ENCODE measurements at places on chromosomes 1 and 21.

DNA sequence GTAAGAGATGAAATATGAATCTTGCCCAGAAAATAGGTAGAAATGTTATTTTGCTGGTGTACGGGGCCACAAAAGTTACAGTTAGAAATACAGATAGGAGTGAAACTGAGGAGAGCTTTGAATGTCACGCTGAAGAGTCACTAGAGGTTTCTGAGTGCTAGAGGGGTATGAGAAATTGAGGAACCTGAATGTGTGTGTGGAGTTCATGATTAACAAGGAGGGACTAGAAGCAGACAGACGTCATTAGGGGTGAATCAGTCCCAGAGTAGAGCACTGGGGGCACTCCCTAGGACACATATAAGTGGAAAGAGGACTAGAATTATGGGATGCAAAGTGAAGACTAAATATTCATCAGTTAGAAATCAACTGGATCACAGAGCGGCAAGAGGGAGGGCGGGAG is 188.9 kb upstream of the MAP1LC3C start:
- no peak for DNase-seq

DNA sequence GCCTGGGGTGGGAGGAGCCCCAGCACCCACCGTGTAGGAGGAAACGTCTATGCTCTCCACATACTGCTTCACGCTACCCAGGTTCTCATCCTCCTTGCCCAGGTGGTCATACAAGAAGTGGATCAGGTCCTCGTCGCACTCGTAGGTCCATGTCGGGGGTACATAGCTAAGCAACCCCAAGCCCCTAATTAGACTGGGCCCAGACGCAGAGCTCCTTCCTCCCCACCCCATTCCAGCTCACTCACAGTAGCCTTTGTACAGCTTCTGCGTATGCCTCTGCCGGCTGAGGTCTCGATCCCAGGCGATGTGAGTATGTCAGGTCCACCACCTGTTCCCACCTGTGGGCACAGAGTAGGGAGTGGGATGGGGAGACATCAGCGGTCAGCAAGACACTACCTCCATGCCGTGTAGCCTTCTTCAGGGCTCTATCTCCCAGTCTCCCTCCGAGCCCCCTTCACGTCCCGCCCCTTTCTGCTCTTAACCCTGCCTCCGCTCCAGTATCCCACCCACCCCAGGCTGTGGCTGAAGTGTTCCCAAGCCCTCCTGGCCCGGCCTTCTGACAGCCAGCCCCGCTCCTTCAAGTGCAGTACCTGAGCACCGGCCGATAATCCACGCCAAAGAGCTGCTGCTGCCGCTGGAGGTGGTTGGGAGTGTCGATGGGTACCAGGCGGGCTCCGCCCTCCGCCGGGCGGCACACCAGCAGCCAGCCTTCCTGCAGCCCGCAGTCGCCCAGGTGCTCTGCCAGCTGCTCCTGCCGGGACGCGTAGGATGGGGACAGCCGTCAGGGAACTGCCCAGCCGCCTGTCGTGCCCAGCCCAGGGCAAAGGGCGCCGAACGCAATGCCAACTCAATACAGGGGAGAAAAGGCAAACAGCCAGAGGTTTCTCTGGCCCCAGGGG is 919 bp downstream of the HECTD3 start:
- no peak for DNase-seq

DNA sequence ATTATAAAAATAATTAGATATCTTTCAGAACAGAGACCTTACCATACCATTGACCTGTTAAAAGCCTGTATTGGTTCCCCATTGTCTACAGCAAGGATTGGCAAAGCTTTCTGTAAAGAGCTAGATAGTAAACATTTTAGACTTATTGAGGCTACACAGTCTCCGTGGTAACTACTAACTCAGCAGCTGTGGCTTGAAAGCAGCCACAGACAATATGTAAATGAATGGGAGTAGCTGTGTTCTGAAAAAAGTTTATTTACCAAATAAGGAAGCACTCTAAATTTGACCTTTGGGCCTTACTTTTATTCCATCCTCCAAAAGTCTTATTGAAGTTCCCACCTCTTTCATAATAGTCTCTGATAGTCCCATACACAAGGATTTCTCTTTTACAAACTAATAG is 39.7 kb downstream of the NUP210L start:
- no peak for DNase-seq

GRCh38 chr1:117372863-117373412 is 5.7 kb downstream of the MAN1A2 start:
- DNase-seq = peak; percentile 20

DNA sequence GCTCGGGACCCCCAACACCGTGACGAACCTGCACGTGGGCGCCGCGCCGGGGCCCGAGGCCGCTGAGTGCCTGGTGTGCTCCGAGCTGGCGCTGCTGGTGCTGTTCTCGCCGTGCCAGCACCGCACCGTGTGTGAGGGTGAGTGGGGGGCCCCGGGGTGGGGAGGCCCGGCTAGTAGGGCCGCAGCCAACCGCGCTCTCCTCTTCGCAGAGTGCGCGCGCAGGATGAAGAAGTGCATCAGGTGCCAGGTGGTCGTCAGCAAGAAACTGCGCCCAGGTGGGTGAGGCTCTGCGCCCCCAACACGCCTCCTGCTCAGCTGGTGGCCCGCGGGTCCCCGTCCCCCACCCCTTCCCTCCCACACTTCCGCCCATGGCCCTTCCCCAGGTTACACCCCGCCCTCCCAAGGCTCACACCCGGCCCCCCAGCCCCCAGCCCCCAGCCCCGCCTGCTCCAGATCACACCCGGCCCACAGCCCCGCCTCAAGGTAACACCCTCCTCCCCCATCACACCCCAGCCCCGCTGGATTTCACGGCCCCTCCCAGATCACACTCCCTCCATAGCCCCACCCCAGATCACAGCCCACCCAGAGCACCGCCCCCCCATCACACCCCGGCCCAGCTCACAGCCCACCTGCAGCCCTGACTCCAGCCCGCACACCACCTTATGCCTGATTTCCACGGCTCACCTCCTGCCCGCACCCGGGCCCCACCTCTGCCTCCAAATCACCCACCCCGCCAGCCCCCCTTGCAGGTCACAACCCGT is 2.4 kb upstream of the MMP23B start:
- DNase-seq = no peak
